ENCODE measurements at places on chromosomes 11 and 22.

DNA sequence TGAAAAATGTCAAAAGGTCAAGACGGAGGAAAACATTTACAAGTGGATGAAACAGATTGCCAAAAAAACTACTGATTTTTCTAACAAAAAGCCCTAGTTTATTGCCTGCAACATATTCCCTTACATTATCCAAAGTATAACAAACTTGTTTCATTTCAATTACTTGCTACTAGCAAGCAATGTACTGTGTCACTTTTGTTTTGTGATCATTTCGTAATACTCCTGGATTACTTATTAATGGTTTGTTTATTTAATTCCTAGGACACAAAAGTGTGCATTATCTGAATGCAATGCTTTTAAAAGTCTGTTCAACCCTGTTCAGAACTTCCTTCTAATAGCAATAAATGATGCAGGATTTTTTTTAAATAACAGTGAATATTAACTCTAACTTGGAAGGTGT lies 50.9 kb downstream of the CCDC34 start:
- no peak for DNase-seq

DNA sequence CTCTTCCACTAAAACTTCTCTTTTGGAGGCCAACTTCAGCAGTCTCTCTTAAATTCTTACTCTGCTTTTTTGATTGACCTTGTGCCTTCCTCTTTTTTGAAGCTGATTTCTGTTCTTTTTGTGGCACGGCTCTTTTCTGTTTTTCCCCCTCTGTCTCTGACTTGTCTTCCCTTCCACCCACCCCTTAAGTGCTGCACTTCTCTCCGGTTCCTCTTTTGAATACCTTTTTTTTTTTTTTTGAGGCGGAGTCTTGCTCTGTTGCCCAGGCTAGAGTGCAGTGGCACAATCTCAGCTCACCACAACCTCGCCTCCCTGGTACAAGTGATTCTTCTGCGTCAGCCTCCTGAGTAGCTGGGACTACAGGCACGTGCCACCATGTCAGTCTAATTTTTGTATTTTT lies 211.9 kb downstream of the BLID start:
- DNase-seq: no peak

GRCh38 chr11:59272771-59273372 lies 60.1 kb upstream of the MPEG1 start:
- DNase-seq: no peak

DNA sequence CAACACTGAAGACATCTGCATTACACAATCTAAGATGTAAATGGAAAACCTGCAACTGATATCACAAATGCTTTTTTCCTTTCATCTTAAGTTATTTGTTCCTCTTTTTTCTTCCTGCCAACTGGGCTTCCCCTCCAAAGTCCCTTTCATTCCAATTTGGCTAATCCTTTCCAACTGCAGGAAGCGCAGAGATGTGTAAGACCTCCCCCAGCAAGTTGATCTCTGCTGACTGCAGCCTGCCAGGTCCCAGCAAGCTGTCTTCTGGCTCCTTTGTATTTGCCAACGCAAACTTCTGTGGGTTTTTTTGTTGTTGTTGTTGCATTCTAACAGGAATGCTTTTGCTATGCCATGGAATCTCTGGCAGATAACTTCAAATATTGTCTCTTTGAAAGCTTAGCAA lies 38.5 kb upstream of the LRRC4C start:
- no peak for DNase-seq

All from occipital lobe (tissue), 3 donors.